ENCODE measurements at places on chromosomes 7 and 10.

- DNase-seq: no peak
Measured at GRCh38 chr10:58262766-58263165, 4.9 kb downstream of the IPMK start.

GRCh38 chr7:137564677-137565076 is 221.1 kb upstream of the PTN start:
- DNase-seq: no peak

DNA sequence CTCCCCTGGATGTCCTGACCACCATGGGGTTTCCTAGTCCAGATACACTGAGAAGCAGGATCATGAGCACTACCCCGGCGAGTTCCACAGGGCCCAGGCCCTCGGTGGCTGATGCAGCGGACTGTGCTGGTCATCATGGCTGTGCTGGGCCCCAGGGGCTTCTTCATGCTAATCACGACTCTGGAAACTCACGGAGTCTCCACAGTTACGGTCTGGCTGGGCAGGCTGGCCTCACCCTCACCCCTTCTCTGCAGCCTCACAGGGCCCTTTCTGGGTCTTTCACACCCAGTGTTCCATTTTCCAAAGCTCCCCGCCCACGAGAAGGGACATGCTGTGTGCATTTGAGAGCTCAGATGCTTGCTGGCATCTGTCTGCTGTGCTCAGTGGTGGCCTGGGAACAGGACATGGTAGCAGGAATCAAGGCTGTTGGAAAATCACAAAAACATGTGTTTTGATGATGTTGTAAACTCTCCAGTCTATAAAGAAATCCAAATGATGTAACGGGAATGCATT is 119.0 kb downstream of the PTPN20 start:
- DNase-seq: no peak

DNA sequence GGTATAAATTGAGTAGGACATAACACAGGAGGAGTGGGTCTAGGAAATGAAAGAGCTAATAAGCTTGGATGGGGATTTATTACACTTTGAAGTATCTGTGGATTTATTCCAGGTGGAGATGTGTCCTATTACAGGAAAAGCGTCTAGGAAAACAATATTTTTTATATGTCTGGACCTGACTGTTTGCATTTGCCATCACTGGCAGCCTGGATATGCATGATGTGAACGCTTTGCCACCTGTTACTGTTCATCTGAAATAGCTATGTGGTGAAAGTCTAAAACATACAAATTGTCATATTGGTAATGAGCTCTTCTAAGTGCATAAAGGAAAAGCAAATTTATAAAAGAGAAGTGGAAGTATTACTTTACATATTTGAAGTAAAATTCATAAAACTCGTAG is 31.6 kb upstream of the AGMO start:
- no peak for DNase-seq

- DNase-seq: no peak
Measured at GRCh38 chr7:32275216-32276009, 205.2 kb upstream of the PDE1C start.

- no peak for DNase-seq
Measured at GRCh38 chr10:13871011-13871410, 284.2 kb downstream of the PRPF18 start.

DNA sequence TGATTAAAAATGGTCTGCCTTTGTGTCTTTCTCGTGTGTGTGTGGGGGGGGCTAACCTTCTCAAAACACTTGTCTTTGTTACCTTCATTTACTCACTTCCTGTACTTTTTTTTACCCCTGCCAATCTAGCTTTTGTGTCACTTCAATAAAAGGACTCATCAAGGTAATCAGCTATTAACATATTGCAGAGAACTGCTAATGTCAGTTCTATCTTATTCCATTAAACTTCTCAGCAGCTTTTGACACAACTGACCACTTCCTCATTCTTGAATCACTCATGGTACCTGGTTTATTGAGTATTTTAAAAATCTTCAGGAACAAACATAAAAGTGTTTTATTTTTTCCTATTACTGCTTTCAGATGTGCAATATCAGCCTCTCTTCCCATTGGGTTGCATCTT is 59.8 kb downstream of the SLC25A40 start:
- DNase-seq: no peak

DNA sequence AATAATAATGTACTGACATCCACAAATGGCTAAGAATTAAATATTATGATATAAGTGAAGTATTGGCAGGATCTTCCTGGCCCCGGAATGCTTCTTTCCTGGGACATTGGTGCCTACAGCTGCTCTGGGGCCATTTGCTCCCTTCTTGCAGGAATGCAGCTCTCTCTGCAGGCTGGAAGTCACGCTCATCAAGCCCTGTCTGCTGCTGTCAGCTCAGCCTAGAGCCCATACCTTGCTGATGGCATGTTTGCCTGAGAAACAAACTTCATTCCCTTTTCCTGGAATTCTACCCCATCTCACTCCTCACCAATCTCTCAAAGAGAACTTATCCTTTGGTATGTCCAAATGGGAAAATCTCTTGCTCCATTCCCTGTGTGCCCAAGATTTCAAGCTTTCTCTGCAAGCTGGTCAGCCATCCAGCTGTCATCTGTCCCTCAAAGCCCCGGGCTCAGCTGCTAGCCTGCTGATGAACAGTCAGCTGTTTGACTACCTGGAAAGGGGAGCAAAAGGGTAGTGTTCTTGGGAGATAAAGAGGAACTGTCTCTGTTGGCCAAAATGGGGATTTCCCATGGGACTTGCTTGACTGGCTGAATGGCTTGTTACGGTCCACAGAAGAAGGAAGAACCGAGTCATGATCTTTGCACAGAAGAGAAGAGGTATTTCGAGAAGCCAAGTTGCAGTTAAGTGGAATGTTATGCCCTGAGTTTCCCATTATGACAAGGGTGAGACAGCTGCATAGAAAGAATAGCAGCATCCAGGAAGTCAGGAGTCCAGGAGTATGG is 12.0 kb upstream of the RASSF4 start:
- DNase-seq: no peak

Data from activated CD4-positive, alpha-beta T cell treated with anti-CD3 and anti-CD28 coated beads for 48 hours (primary cell).